Posterior cingulate gyrus (tissue), 11 donors: ENCODE measurements at places on chromosomes 16 and 17.

DNA sequence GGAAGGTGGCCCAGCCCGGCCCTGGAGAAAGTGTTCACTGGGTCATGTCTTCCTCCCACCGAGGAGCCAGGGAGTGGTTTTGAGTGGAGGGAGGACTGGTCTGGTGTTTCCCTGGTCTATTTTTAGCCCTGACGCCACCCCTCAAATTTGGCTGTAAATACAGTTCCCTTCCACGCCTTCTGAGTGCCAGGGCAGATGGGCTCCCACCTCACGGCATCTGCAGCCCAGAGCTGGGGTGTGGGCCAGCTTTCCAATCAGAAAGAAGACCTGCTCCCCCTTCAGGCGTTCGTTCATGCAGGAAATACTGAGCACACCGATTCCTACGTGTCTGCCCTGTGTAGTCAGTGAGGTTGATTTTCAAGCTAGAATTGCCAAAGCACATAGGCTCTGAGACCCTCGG is 53.7 kb downstream of the SNX20 start:
- no peak for DNase-seq

GRCh38 chr17:32720671-32721070 is 156.3 kb downstream of the MYO1D start:
- DNase-seq, result no peak

DNA sequence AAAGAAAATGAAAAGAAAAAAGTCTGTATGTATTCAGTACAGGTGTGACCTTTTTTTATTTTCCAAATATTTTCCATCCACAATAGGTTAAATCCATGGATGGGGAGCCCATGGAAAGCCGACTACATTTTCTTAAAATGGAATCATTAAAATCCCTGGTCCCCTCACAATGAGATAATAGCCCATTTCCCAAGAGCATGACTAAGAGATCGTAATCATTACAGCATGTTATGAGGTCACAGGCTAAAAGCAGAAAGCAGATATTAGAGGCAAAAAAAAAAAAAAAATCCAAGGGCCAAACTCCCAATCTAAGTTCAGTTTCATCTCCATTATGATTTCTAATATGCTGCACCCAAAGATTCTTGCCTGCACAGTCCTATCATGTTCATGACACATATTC is 44.7 kb downstream of the CYTH1 start:
- no peak for DNase-seq

- DNase-seq, result no peak
Measured at GRCh38 chr17:3546997-3547396, 10.6 kb downstream of the TRPV3 start.

DNA sequence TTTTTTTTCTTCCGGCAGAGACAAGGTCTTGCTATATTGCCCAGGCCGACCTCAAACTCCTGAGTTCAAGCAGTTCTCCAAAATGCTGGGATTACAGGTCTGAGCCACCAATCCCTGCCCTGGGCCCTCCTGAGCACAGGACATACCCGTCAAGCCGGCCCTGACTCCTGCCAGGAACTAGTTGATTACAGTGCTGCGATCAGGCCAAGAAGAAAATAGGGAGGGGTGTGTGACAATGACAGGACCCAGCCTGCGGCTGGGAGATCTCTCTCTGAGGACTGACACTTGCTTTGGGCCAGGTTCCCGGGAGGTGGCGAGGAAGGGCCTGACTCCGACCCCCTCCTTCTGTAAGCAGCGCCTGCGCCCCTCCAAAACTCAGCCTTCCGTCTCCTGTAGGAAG is 276.6 kb downstream of the MRTFB start:
- DNase-seq, result no peak

DNA sequence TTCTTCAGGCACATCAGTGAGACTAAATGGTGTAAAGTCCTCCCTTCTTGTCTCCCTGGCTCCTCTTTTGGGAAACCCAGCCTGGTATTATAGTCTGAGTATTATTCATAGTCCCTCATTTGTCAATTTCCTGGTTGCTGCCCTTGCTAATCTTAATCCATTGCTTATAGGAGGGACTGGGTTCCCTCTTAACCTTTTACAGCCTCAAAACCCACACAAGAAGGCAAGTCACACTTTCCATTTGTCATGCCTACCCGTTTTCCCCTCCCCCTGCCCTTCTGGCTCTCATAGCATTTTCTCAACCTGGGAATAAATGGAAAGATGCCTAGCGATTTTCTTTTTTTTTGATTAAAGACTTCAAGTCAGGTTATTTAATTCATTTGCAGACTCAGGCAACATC is 124.8 kb downstream of the MAP2K6 start:
- no peak for DNase-seq
